Activated B cell treated with CpG ODN at 0.5 μM for 24 hours (primary cell): ENCODE measurements at places on chromosomes 16 and 17. TPM values are rescaled to one million over a fixed set of nuclear protein-coding genes. Genes with fewer than 3 reads are reported as not detected.

TAC4 gene
- total RNA-seq, result not detected in 2 replicates

PRDM7 gene
- not detected in 2 replicates for total RNA-seq

CDC42EP4 gene
- total RNA-seq, result 0.61 and 0.95 TPM in 2 replicates

KRTAP4-5 gene
- not detected in 2 replicates for total RNA-seq

AATK gene
- total RNA-seq, result 0.27 and 0.42 TPM in 2 replicates

WDR90 gene
- 24.8 and 33.7 TPM in 2 replicates for total RNA-seq

DNA sequence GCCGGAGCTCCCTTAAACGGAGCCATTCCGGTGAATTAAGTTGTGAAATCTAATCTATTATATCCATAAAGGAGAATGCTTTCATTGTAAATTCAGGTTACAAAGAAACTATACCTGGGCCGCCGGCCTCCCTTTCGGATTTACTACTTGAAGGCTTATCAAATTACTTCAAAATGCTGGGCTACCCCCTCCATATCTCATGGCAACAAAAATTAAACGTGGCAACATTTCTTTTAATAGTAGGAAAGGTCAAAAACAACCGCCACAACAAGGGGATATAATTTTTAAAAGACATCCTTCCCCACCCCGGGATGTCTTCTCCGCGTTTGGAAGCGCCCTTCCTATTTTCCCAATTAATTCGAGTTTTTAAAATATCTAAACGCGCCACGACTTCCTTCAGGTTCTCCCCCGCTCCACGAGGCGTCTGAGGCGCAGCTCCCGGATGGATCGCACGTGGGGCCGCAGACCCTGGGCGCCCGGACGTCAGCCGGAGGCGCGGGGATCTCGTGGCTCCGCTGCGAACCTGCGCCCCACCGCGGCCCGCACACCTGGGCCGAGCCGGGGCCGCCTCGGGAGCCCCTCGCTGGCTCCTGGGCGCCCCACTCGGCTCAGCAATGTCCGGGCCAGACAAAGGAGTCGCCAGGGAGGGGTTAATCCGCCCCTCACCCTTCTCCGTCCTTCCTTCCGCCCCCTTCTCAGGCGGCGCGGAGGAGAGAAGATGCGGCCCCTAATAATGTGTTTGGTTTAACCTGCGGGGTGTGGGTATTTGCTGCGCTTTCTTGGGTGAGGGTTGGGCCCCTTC lies 47.4 kb upstream of the SLC38A10 start:
- peaks cover 27% of the 10 kb centered on the region for H3K27me3 ChIP-seq
- H3K4me3 ChIP-seq, result no peak overlapping the region
- H3K36me3 ChIP-seq, result peaks cover 2% of the 10 kb centered on the region
- no peak overlapping the region for H3K27ac ChIP-seq
- H3K4me1 ChIP-seq, result peaks cover 20% of the 10 kb centered on the region
- DNase-seq, result no peak

- H3K27ac ChIP-seq, result no peak overlapping the region
- H3K4me1 ChIP-seq, result peaks cover 49% of the 10 kb centered on the region
- H3K4me3 ChIP-seq, result peak overlapping the region; percentile 97
- peak; percentile 38 for DNase-seq
- H3K36me3 ChIP-seq, result peaks cover 10% of the 10 kb centered on the region
- peaks cover 47% of the 10 kb centered on the region for H3K27me3 ChIP-seq
Measured at GRCh38 chr17:37743612-37743874, 1.3 kb downstream of the HNF1B start.

GRCh38 chr17:3636908-3637373 lies 381 bp downstream of the CTNS start:
- peaks cover 26% of the 10 kb centered on the region for H3K4me1 ChIP-seq
- DNase-seq, result no peak
- H3K36me3 ChIP-seq, result peaks cover 20% of the 10 kb centered on the region
- no peak overlapping the region for H3K27ac ChIP-seq

GRCh38 chr17:49260011-49260816 lies 29.6 kb upstream of the PHOSPHO1 start:
- peaks cover 11% of the 10 kb centered on the region for H3K4me1 ChIP-seq
- H3K36me3 ChIP-seq, result no peaks in the 10 kb centered on the region
- peak; percentile 53 for DNase-seq
- H3K27me3 ChIP-seq, result peaks cover 9% of the 10 kb centered on the region

GRCh38 chr17:10614536-10615155 lies 42.5 kb downstream of the MYH3 start:
- no peaks in the 10 kb centered on the region for H3K4me1 ChIP-seq
- DNase-seq, result no peak
- H3K36me3 ChIP-seq, result no peaks in the 10 kb centered on the region
- H3K27me3 ChIP-seq, result peaks cover 7% of the 10 kb centered on the region
- no peak overlapping the region for H3K27ac ChIP-seq

GRCh38 chr17:66372182-66372581 lies 69.8 kb downstream of the PRKCA start:
- no peaks in the 10 kb centered on the region for H3K27me3 ChIP-seq
- no peaks in the 10 kb centered on the region for H3K36me3 ChIP-seq
- H3K4me3 ChIP-seq, result no peak overlapping the region
- H3K4me1 ChIP-seq, result no peaks in the 10 kb centered on the region
